CD4-positive, alpha-beta T cell treated with Interferon gamma for 1 hour (primary cell): ENCODE measurements at places on chromosomes 11 and 22.

- no peak for DNase-seq
These were observed 55.6 kb downstream of the ARHGEF12 start for GRCh38 chr11:120391854-120392253.

- no peak for DNase-seq
These were observed 791.0 kb downstream of the TBC1D22A start for GRCh38 chr22:47553436-47553835.

DNA sequence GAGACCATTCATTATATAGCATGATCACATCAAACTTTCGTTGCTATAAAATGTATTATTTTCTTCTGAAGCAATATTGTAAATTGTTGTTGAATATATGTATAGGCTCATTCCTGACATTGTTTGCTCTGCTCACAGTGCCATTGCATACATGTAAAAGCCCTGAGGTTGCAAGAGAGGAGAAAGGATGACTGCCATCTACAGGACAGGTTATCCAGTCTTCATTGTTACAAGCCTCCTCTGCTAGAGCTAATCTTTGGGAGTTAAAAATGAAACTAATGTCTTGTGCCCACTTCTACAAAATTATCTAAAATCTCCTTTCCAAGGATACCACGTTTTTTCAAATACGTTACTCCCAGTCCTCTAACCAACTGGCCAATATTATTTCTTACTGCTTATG, 16.4 kb upstream of the OR5AL1 start:
- no peak for DNase-seq

GRCh38 chr11:46050662-46051061, 70.6 kb downstream of the PHF21A start:
- no peak for DNase-seq

DNA sequence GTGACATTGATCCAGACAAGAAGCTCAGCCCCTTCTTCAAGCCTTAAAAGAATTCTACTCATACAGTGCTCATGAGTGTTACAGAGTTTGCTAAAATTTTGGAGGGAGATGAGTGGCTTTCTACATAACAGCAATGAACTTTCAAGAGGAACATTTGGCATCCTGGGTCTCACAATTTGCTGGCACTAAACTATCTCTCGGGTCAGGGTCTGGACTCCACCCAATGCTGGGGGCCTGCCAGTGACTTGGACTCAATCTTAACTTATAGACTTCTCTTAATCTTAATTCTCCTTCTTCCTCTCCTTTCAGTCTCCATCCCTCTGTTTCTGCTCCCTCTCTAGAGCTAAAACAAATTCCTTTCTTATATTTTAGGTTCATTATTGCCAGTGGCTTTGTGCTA, 317.9 kb downstream of the TMEM135 start:
- no peak for DNase-seq

- no peak for DNase-seq
These were observed 338.7 kb downstream of the GUCY1A2 start for GRCh38 chr11:106679581-106679980.

DNA sequence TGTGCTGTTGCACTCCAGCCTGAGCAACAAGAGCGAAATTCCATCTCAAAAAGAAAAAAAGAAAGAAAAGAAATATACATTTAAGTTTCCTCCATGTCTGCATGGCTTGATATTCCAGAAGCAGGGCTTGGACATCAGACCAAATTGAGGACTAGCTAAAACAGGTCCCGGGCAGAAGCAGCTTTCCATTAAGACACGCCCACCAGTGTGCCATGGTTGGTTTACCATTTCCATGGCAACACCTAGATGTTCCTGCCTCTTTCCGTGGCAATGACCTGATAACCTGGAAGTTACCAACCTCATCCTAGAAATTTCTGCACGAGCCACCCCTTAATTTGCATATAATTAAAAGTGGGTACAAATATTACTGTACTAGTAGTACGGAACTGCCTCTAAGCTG, 111.3 kb downstream of the NAT10 start:
- no peak for DNase-seq

DNA sequence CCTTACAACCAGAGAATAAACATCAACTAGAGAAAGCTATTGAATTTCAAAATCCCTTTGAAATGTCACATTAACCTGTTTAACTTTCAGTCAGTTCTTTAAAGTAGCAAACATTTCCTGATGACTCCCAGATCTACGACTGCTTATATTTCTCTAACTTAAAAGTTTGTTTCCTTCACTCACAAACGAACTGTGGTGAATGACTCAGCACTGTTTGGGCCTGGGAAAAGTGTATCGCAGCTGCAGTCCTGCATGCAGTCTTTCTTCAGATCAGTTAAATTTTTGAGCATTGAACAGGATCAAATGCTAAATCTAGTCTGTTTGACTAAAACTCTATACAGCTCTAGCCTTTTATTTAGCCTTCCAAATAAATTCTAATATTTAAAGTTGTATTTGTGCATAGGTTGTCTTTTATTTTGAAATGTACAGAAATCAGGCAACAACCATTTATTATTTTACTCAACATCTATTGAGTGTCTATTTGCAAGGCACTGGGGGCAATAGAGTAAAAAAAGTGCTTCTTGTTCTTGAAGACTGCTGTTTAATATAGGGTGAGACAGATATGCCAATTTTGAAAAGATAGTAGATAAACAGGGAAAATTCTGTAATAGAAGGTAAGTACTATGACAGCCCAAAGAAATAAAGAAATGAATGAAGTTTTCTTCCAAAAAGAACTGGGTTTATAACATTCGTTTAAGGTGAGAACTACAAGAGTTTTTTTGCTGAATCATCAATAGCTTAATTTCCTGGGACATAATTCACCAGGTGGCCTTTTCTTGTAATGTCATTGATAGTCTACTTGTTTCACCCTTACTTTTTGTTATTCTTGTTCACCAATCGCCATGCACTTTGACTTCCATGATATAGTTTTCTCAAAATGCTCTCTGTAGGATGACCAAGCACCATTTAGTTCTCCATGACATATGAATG, 235.4 kb downstream of the METTL15 start:
- DNase-seq, result no peak

DNA sequence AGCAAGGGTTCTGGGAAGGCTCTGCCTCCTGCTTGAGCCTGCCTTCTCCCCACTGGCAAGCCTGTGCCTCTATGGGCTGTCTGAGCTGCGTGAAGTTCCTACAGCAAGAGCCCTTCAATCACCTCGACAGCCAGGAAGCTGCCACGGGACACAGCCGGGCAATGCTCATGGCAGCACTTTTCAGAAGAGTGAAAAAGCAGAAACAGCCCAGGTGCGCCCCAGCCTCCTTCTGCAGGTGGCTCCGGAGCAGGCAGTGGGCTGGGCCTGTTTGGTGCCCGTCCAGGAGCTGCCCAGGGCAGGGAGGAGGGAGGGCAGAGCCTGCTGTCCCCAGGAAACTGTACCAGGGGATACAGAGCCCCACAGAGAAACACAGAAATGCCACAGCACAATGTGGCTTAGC, 24.6 kb upstream of the COMT start:
- no peak for DNase-seq

DNA sequence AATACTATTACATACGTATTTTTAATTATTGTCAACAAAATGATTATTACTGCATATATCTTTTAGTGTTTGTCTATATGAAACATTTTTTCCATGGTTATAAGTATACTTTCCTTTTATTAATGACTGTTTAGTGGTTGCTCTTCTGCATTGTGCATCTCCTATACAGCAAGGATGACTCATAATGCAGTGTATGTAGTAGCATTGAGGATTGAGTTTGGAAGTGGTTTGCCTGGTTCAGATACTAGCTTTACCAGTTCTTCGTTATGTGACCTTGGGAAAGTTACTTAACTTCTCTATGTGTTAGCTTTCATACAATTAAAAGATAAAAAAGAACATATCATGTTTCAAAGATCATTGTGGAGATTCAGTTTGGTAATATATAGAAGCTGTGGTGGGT, 44.1 kb downstream of the CHORDC1 start:
- no peak for DNase-seq

DNA sequence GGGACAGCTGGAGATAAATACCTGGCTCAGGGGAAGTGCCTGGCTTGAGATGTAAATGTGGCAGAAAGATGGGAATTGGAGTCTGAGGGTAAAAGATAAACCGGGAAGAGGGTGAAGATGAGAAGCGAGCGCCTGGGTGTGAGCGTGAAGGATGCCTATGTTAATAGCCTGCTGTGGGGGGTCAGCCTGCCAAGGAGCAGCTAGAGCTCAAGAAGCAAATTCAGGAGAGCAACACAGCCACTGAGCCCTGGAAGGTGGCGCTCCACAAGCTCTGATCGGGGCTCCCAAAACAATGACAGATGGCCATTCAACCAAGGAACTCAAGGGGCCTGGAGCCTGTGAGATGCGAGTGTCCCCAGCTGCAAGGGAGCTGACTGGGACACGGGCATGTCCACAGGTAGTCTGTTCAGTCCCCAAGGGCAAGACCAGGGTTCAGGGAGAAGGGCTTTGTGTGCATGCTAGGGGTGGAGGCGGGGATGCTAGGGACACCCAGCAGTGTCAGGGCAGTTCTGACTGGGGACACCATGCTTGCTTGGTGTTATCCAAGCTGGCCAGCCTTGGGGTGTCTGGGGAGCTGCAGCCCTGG, 2.8 kb downstream of the GSC2 start:
- DNase-seq, result no peak

DNA sequence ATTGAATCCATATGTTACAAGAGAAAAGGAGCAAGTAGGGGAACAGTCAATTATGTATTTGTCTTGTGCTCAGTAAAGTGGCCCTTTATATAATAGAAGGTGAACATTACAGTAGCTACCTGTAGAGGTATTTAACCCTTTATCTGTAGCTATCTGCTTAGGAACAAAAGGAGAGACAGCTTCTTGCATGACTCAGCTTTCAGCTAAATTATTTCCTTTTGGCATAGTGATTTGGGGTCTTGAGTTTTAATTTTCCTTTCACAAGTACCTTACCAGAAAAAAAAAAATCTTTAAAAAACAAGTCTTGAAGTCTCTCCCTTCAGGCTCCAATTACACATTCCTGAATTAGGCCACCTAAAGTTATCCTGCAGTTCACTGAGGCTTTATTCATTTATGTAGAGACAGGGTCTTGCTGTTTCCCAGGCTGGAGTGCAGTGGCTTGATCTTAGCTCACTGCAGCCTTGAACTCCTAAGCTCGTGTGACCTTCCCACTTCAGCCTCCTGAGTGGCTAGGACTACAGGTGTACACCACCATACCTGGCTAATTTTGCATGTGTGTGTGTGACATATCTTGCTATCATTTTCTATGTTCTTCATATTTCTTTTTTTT, 32.6 kb upstream of the RCE1 start:
- DNase-seq, result no peak

DNA sequence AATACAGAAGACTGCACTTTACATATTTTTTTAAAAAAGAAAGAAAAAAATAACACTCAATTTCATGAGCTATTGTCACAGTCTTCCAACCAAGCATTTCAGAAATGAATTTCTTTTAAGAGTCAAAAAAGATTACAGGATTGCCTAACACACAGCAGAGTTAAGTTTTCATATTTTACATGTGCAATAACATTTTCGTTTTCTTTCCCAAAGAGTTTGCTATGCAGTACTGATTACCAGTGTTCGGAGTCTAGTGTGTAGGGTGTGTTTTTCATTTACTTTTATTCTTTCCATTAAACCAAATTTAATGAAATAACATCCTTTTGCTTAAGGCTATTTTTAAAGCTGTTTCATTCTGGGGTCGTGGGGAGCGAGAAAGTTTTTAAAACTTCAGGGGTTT, 53.2 kb downstream of the MN1 start:
- no peak for DNase-seq

DNA sequence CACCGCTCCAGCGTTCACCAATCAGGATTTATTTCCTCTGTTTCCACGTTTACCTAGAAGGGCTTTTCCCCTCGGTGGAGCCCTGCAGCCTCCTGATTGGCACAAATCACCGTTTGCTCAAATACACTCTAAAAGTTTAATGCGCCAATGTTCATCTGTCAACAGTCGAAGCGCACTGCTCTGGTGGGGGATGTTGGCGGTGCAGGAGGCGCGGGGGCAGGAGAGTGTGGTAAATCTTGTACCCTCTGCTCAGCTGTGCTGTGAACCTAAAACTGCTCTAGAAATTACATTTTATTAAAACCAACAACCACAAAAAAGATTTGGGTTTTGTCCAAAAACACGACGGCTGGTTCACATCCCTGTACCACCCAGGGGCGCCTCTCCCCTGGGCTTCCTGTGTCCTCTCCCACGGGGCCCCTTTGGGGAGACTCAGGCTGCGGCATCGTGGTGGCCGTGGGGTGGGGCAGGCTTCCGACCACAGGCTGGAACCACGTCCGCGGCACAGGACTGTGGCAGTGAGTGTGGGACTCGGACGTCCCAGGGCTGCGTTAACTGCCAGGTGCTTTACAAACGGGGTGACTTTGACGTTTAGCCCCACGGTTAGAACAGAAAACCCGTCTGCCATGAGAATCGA, 13.5 kb downstream of the TTLL8 start:
- DNase-seq, result no peak

- no peak for DNase-seq
These were observed 8.2 kb downstream of the ZP1 start for GRCh38 chr11:60875366-60876167.
